KG1 (cell line): ENCODE measurements at places on chromosomes 5 and 9.

GRCh38 chr9:111668026-111668573 is 6.7 kb downstream of the GNG10 start:
- DNase-seq, result no peak

GRCh38 chr5:9537223-9538141 is 8.4 kb downstream of the SEMA5A start:
- DNase-seq, result no peak

DNA sequence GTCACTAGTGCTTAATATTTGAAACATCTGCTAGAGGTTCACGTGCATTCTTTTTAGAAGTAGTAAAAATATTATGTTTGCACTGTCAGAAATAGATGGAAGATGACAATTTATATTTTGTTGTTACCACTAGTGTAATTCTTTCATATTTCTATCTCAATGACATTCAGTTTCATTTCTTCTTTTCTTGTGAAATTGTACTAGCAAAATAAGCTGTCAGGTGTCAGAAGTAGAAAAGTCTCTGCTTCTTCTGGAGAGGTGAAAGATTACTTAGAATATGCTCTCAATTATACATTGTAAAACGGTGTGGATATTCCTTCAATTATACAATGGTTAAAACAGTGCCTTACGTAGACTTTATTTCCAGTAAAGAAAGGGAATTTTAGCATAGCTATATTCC is 395.4 kb downstream of the CSNK1G3 start:
- no peak for DNase-seq

DNA sequence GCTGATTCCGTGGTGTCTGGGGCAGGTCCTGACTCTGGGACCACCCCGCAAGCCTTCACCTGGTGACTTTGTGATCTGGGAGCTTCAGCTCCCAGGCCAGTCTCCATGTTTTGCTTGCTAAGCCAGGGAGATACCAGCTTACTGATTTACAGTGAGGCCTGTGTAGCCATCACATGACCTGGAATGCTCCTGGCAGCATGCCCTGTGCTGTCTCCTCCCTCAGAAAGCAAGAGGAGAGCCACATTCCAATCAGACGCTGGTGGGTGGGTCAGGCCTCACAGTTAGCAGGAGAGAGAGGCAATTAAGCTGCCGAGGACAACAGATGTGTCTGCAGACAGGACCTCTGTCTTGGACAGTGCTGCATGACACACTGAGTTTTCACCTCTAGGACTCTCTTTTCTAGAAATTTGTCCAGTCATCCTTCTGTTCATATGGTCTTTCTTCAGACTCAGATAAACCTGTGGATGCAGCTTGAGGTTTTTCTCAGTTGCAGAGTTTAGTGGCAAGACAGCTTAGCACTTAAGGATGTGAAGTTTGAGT is 24.4 kb upstream of the GRPEL2 start:
- no peak for DNase-seq

DNA sequence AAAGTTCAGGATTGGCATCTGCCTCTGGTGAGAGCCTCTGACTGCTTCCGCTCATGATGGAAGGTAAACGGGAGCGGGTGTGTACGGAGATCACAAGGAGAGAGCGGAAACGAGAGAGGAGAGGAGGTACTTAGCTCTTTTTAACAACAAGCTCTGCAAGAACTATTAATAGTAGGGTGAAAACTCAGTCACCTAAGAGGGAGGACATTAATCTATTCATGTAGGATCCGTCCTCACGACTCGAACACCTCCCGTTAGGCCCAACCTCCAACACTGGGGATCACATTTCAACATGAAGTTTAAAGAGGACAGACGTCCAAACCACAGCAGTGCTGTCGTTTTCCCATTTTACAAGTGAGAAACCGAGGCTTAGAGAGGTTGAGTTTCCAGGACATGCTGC is 173.7 kb downstream of the SLC28A3 start:
- no peak for DNase-seq

- DNase-seq, result no peak
Observed at GRCh38 chr5:35659556-35659955, 41.9 kb downstream of the SPEF2 start.

- no peak for DNase-seq
Observed at GRCh38 chr9:134313470-134313869, 12.8 kb upstream of the RXRA start.
